ENCODE measurements at places on chromosomes 7 and 10.

GRCh38 chr10:43026039-43026973, 50.6 kb upstream of the RET start:
- no peak for DNase-seq

DNA sequence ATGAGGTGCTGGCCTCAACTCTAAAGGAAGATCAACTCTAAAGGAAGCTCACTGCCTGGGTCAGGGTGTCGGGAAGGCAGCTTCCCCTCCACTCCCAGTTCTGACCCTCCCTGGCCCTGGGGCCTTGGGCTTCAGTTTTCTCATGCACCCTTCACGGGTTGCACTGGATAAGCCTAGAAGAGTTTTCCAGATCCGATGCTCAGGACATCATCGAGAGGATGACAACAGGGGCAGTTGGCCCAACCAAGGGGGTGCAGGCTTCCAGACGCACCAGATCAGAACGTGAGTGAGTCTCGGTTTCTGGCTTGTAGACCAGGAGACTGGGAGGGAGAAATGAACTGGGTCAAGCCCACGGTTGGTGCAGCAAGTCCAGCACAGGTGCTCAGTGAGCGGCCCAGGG, 34.2 kb upstream of the CHST15 start:
- no peak for DNase-seq

DNA sequence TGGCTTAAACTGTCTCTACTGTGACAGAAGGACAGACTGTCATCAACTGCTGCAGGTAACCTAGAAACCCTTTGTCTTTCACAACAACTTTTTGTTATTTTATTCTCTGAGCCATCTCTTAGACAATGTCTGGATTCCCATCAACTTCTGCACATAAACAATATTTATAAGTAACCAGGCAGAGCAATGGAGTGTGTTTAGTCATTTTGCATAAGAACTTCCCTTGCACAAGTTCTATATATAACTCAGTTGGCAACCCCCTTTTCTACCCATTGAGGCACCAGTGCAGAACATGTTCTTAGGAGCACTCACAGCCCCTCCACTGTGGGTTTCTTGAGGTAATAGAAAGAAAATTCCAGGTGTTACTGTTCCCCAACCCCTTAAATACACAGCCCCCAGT, 65.0 kb upstream of the IL6 start:
- peak; percentile 24 for DNase-seq

DNA sequence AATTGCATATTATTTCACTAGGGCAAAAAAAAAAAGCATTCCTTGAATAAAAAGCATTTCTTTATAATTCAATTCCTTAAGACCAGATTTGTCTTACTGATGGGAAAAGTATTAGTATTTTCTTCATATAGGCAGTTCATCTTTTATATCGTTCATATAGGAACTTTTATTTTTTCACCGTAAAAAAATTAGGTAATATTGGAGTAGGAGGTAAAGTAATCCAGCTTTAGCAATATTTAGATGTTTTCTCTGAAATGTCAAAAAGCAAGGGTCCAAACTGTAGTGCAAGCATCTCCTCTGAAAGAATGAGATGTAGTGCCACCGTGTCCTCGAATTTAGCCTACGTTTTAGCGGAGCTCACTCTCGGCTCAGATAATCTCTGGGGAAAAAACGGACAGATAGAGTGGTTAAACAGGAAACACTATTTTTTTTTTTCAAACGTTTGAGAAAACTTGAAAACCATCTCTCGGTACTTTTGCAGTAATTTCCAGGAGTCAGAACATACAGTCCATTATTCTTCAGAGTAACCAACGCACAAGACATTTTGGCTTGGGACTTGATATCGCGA, 5.5 kb upstream of the SPAG6 start:
- DNase-seq: no peak

- DNase-seq: no peak
These were observed 9.5 kb upstream of the FOXL3 start for GRCh38 chr7:280461-280860.

- peak; percentile 70 for DNase-seq
These were observed 918 bp downstream of the CALHM2 start for GRCh38 chr10:103451091-103451813.

DNA sequence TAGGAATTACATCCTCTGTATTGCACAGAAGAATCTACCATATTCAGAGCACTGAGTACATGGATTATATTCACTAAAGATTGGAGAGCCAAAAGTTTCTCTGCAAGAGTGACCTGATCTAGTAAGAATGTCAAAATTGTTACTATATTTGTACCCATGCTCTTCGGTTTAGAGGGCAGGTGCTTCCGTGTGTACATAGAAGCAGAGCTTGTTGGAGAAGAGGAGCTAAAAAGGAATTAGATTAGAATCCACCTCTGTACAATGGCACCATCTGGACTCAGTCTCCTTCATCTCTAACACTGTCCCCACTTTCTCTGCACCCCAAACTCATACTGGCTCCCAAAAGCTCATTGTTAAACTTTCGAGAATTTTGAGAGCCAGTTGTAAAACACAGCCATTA, 8.3 kb downstream of the CALD1 start:
- DNase-seq: no peak

- DNase-seq: peak; percentile 13
These were observed 50.2 kb upstream of the PODXL start for GRCh38 chr7:131606346-131607290.

DNA sequence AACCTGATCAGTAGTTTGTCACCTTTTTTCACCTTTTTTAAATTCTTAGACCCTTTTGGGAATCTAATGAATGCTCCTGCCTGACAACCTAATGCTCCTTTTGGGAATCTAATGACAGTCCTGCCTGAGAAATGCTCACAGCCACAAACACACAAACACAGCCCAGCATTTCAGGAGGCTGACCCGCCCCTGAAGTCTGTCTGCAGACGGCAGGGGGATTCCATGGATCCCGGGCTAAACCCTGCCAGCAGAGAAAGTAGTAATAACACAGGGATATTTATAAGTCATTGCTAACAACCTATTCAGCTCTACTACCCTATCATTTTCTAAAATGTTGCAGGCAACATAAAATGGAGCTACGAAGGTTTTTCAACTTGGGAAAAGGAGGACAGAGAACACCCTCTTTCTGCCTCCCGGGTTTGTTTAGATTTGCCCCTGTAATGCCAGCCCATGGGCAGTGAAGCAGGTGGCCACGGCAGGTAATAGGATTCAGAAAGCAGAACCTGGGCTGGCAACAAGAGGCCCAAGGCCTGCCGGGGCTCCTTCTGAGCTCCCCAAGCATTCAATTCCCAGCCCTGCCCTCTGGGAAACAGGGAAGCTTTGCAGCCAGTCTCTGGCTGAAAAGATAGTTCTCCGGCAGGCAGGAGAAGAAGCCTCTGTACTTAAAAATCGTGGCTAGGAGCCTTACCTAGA, 65.2 kb downstream of the CREB3L2 start:
- DNase-seq: no peak

DNA sequence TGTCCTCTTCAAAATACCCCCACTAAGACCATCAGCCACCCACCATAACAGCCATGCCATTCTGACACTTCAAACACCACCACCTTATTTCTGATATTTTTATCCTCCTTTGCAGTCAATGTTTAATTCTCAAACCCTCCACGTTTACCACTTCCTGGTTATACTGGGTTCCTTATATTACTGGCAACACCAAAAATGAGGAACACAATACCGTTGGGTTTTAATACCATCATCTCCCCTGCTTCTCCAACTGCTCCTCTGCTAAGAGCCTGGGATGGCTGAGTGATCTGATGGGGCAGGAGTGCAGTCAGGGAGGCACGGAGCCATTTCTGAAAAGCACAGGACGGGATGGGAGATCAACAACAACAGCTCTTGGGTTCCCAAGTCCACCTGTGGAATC, 140.5 kb downstream of the CHCHD3 start:
- no peak for DNase-seq

DNA sequence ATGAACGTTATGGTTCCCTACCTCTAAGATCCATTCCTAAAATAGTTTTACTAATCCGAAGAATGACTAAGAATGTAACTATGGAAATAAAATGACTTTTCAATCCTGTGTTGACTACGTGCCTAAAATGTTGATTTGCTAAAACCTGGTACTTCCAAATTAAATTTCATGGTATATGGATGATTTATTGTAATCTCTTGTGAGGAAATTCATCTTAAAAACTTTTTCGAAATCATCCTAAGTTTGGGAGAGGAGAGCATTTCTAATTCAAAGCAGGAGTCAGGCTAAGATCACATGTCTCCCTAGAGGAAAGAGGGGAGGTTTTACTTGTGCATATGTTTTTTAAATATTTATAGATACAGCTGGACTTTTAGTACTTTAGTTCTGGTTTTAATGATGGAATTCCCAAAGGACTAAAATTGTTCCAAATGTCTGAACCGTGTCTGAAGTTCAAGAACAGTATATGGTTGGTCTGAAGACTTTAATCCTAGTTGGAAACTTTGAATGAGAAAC, 483.9 kb downstream of the AUTS2 start:
- DNase-seq: no peak

GRCh38 chr10:11286261-11286852, 268.7 kb downstream of the CELF2 start:
- peak; percentile 30 for DNase-seq

DNA sequence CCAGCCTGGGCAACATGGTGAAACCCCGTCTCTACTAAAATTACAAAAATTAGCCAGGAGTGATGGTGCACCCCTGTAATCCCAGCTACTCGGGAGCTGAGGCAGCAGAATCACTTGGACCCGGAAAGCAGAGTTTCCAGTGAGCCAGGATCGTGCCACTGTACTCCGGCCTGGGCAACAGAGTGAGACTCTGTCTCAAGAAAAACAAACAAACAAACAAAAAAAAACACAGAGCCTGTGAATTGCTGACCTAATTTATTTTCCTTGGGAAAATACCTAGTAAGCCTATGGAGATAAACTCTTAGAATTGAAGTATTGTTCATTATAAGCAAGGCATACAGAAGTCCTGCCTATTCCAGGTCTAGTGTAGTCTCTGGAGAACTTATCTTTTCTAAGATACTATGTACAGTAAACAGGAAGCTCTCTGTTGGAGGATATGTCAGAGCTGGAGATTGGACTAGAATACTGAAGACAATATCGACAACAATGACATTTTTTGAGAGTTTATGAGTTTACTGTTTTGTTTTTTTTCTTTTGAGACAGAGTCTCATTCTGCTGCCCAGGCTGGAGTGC, 14.9 kb downstream of the GTF2I start:
- DNase-seq: no peak

DNA sequence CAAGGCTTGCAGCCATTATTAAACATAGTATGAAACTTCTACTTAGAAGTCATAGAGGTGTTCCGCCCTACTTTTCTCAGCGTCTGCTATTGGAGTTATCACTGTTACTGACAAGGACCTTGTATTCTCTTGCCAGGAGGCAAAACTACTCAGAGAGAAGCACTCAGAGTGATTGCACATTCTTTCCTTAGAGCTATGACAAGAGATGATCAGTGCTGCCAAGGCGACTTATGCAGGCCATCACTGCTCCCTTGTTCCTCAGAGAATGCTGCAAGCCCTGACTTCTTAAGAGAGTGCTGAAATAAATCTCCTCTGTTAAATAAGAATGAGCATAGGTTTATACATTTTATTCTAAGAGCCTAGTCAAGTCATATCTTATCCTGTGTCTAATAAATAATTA, 534.6 kb upstream of the PHF14 start:
- DNase-seq: no peak

DNA sequence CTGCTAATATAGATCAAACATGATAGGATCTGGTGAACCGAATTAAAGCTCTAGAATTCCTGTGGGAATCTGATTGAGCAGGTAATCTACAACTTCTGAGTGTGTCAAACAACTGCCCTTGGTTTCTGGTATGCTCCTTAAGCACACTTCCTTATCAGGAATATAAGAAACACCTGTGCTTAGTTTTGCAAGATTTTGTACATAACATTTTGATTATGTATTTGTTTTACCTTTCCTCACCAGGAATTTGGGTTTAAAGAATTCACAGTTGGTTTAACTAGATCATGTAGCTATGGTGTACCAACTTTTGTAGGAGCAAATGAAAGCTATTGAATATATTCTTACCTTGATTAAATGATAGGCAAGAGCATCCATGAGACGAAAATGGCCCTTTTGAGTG, 40.6 kb downstream of the MCU start:
- no peak for DNase-seq

DNA sequence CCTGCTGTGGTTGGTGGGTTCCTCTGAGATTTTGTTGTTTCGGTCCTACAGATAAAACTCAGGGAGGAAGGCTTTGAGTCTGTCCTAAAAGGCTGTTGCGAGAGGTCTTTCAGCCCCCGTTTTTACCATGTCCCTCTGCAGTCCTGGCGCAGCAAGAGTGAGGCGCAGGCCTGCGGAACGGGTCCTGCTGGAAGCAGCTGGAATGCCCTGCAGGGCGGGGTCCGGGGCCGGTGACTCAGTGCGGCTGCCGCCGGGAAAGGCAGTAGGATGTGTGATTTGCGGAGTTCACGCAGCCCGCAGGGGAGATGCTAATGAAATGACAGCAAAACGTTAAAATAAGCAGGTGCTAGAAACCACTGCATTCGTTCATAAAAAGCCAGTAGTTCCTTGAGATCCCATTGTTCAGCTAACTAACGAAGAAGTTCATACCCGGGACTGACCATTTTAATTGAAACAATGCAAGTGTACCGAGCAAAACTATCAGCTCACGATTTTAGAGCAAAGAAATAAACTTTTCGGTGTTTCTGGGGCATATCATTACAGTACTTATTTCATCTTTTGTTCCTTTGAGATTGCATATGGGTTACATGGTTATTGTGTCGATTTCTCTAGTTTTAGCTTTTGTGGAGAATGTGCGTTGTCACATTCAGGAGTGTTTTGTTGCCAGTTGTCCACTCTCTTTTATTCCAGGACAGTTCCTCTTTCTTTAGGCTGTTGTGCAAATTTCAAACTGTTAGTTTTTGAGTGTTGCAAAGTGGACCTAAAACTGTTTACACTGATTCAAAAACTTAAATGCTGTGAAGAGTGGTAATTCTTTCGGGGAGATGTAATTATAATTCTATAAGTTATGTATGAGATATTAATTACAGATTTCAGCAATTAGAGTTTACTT, 783 bp downstream of the ANLN start:
- peak; percentile 87 for DNase-seq

DNA sequence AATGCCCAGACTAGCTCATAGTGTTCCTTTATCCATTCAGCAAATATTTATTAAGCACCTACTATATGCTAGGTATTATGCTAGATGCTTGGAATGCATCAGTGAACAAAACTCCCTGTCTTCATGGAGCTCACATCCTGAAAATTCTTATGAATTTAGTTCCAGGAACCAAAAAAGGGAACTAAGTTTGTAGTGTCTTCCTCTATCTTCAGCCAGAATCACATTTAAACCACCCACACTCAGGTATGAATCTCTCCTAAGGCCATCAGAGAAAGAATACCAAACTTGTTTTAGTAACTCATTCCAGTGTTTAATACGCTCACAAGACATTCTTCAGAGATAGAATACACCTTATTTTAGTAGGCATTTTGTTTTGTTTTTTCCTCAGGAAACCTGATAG, 10.1 kb upstream of the EGR2 start:
- DNase-seq: no peak

Measured in activated CD4-positive, alpha-beta T cell treated with anti-CD3 and anti-CD28 coated beads for 36 hours (primary cell).